Muscle of leg (tissue), 16 donors: ENCODE measurements at places on chromosomes 2 and 18. TPM values are rescaled to one million over a fixed set of nuclear protein-coding genes. Genes with fewer than 3 reads are reported as not detected.

DNA sequence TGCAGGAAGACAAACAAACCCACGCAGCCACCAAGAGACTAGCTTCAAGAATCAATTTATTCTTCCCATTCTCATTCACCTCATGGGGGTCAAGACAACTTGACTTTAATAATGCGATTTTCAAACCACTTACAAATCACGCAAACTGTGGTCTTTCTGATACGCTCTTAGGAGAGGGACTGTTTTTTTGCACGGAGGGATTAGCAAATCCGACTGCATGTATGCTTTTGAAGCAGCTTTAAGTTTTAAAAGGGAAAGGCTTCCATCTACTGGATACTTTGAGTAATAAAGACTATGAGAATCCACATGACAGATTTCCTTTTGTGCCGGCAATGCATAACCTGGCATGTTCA is 322.9 kb upstream of the KCNJ3 start:
- no peaks in the 10 kb centered on the region for H3K27me3 ChIP-seq
- H3K4me1 ChIP-seq, result no peaks in the 10 kb centered on the region
- no peak overlapping the region for H3K27ac ChIP-seq
- no peaks in the 10 kb centered on the region for H3K36me3 ChIP-seq
- H3K4me3 ChIP-seq, result no peak overlapping the region

- no peak for DNase-seq
- no peak overlapping the region for H3K4me3 ChIP-seq
- H3K36me3 ChIP-seq, result no peaks in the 10 kb centered on the region
- H3K27me3 ChIP-seq, result no peaks in the 10 kb centered on the region
- no peak overlapping the region for H3K27ac ChIP-seq
Measured at GRCh38 chr2:132280912-132281311, 119.2 kb upstream of the ANKRD30BL start.

DNA sequence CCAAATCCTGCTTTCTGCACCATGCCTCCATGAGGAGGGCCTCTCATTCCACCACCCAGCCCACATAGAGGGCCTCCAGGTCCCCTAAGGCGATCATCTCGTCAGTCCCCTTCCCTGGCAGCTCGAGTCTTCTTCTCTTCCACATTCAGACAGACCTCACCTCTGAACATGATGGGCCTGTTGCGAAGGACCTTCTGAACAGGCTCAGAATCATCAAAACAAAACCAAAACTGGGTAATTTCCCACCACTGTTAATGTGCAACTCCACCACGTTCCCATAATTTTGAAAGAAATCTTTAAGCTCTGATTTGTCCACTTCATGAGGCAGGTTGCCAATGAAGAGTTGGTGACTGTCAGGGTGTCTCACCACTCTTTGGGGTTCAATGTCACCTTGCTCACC is 20.4 kb downstream of the ZRANB3 start:
- H3K27ac ChIP-seq, result no peak overlapping the region
- DNase-seq, result no peak
- no peaks in the 10 kb centered on the region for H3K4me1 ChIP-seq
- peaks cover 3% of the 10 kb centered on the region for H3K36me3 ChIP-seq
- no peak overlapping the region for H3K4me3 ChIP-seq
- no peaks in the 10 kb centered on the region for H3K27me3 ChIP-seq

DNA sequence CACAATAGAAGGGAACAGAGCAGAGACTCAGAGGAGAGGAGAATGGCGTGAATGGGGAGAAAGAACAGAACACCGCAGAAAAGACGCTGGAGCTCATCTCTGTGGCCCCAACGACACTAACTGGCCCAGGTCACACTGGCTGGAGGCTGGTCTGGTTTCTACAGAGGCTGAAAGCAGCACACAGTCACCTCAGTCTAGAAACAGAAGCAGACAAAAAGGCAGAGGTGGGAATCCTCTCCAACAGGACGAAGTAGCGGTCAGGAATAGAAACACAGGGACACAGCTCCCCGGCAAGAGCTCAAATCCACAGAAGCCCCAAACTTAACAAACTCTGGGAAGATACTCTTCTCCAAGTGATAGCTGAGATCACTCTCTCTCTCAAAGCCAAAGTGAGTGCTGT is 9.2 kb downstream of the SLC66A2 start:
- H3K4me3 ChIP-seq, result no peak overlapping the region
- H3K27ac ChIP-seq, result no peak overlapping the region
- no peak for DNase-seq
- H3K27me3 ChIP-seq, result no peaks in the 10 kb centered on the region
- peaks cover 24% of the 10 kb centered on the region for H3K4me1 ChIP-seq
- peaks cover 50% of the 10 kb centered on the region for H3K36me3 ChIP-seq

Gene NFATC1
- 7.0 TPM for total RNA-seq

DNA sequence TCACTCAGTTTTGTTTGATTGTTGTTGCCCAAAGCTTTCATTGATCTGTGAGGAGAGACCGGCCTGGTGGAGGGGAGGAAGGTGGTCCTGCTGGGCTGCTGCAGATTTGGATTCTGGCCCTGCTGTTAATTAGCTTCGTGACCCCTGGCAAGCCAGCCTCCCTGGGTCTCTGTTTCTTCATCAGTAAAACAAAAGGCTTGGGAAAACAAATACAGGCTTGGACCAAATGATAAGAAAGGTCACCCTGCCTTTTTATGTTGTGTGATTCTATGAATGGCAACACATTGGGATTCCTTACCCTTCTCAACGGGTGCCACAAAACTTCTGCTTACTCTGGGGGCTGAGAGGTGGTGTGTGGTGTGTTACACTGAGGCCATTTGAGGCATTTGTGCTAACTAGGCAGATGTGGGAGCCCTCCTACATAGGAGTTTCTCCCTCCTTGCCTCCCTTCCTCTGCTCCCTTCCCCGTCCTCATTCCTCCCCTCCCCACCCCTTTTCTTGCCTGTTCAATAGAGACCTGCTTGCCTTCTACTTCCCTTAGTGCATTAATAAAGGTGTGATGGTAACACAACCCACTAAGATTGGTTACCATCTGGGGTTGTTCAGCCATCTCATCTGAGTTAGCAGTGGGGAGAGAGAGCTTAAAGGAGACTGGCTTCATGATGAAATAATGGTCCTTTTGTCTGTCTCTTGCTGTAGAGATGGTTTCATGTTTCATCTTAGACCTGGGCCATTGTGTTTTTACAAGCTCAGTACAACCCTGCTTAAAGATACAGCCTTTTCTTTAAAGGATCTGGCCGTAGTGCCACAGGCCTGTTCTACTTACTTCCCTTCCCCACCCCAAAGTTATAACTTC is 96.2 kb downstream of the TANC1 start:
- no peak overlapping the region for H3K4me3 ChIP-seq
- no peak for DNase-seq
- no peak overlapping the region for H3K27ac ChIP-seq
- no peaks in the 10 kb centered on the region for H3K27me3 ChIP-seq
- H3K36me3 ChIP-seq, result no peaks in the 10 kb centered on the region

DNA sequence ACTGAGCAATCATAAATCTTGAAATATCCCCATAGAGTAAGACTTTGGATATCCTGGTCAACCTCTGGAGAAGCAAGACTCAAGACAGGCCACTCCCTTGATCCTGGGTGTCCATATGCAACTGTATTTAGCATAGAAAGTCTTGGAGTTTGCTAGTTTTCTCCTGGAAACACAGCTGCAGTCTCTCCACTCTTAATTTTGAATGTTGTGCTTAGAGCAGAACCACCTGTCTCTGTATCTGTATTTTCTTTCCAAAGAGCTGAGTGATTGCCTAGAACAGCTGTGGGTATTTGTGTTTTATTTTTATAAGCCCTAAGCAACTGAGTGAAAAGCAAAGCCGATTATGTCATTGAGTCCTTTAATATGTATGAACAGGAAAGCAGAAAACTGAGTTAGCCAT is 64.1 kb upstream of the ADAM23 start:
- H3K4me1 ChIP-seq, result peaks cover 22% of the 10 kb centered on the region
- no peaks in the 10 kb centered on the region for H3K27me3 ChIP-seq
- no peak overlapping the region for H3K4me3 ChIP-seq
- H3K36me3 ChIP-seq, result no peaks in the 10 kb centered on the region

DNA sequence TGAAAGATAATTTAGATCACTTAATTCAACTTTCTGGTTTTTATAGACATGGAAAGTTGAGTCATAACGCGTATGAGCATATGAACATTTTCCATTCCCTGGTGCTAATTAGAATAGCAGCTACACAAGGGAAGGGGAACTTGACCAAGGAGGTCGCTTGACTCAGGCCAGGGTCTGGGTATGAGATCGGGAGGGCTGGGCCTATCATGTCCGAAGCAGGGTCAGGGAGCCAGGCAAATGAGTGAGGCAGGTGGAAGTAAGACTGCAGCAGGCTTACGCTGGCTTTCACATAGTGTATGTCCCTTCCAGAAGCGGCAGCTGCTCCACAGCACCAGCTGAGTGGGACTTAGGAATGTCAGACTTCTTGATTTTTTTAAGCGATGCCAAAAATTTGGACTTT is 14.7 kb downstream of the RALB start:
- peak overlapping the region; percentile 47 for H3K27ac ChIP-seq
- H3K4me1 ChIP-seq, result peaks cover 2% of the 10 kb centered on the region
- no peak overlapping the region for H3K4me3 ChIP-seq
- DNase-seq, result peak; percentile 75
- no peaks in the 10 kb centered on the region for H3K36me3 ChIP-seq

Gene COL4A3
- total RNA-seq, result under 0.01 TPM

- H3K4me3 ChIP-seq, result no peak overlapping the region
- no peak for DNase-seq
- H3K27ac ChIP-seq, result no peak overlapping the region
- peaks cover 2% of the 10 kb centered on the region for H3K27me3 ChIP-seq
Measured at GRCh38 chr2:60311524-60311923, 241.9 kb downstream of the BCL11A start.

- peak; percentile 72 for DNase-seq
- peak overlapping the region; percentile 90 for H3K4me3 ChIP-seq
- H3K27me3 ChIP-seq, result no peaks in the 10 kb centered on the region
- peak overlapping the region; percentile 99 for H3K27ac ChIP-seq
- H3K4me1 ChIP-seq, result peaks cover 9% of the 10 kb centered on the region
Measured at GRCh38 chr2:207530160-207531031, 634 bp downstream of the CREB1 start.

Gene RPL31
- 5,883 TPM for total RNA-seq

DNA sequence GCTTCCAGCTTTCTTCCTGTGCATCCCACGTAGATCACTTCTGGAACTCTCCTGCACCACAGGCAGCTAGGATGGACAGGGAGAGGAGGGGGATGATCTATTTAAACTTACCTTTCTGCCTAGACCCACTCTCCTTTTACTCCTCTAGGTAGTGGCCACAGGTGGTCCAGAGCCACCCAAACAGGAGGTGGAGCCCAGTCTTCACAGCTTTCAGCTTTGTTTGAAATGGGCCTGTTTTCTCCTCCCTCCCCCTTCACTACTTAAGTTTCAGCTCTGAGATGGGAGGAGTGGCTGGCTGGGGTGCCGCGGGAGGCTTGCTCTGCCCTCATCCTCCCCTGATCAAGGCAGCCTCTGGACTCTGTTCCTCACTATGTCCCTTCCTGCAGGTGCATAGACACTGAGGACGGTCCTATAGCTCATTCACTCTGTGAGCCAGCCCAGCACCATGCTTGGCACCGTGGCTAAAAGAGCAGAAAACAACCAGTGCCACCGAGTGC is 12.6 kb upstream of the CELF4 start:
- H3K27ac ChIP-seq, result no peak overlapping the region
- no peak overlapping the region for H3K4me3 ChIP-seq
- peaks cover 8% of the 10 kb centered on the region for H3K4me1 ChIP-seq
- H3K36me3 ChIP-seq, result no peaks in the 10 kb centered on the region
- H3K27me3 ChIP-seq, result peaks cover 11% of the 10 kb centered on the region

DNA sequence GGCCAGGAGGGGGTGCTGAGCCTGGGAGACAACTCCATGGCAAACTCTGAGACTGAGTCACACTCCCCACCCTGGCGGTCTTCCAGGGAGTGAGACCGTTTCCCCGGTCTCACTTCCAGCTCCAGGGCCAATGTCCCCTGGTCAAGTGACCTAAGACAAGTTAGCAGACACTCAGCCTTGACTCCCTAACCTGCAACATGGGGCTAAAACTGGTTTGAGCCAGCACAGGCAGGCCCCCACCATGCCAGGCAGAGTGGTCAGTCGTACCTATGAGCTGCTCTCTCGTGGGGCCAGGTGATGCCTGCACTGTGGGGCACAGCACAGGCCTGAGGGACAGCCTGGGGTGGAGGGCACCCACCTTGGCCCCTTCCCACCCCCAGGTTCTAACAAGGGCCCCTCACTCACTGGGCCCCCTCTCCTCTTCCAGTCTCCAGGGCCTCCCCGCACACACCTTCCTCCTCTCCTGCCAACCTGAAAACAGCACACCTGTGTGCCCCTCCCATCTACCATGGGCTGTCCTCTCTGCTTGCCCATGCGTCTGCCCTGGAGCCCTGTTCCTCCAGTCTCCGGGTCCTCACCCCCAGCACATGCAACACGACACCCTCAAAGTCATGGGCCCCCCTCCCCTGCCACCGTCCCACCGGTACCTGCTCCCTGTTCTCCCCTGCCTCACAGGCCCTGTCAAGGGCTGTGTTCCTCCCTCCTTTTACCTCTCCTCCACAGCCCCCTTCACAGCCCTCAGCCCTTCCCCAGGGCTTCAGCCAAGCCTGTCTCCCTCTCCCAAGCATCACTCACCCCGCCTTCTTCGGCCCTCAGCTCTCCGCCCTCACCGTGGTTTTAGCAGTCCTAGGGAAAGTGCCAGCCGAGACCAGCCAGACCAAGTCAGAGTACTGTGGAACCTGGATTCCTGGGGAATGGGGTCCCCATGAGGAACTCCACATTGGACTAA is 1.6 kb downstream of the GPR17 start:
- no peaks in the 10 kb centered on the region for H3K36me3 ChIP-seq
- peaks cover 46% of the 10 kb centered on the region for H3K4me1 ChIP-seq
- no peak overlapping the region for H3K27ac ChIP-seq
- no peak overlapping the region for H3K4me3 ChIP-seq
- H3K27me3 ChIP-seq, result no peaks in the 10 kb centered on the region

Gene CIB4
- not detected for total RNA-seq

Gene IAH1
- total RNA-seq, result 70.3 TPM

DNA sequence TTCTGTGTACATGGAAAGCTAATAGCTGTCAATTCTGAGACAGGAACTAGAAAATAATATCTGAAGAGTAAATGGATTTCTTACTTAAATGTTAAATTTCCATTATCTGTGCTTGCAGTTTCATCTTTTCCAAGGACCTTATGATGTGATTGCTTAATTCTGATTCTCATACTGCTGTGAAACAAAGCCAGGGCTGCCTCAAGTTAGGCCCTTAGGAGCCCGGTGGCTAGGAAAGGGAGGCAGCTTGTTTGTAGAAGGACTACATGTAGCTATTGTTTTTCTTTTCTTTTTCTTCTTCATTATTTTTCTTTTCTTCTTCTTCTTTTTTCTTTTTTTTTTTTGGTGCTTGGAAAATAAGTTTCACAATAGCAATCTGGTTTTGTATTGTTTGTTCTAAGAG is 50.5 kb downstream of the XRCC5 start:
- H3K4me1 ChIP-seq, result no peaks in the 10 kb centered on the region
- DNase-seq, result no peak
- H3K36me3 ChIP-seq, result peaks cover 56% of the 10 kb centered on the region

- H3K4me1 ChIP-seq, result no peaks in the 10 kb centered on the region
- no peak for DNase-seq
- no peak overlapping the region for H3K4me3 ChIP-seq
- no peaks in the 10 kb centered on the region for H3K27me3 ChIP-seq
Measured at GRCh38 chr18:45282101-45282812, 333.0 kb upstream of the SLC14A2 start.

Gene LAMA1
- total RNA-seq, result 6.4 TPM

GRCh38 chr2:169272010-169272409 is 90.3 kb downstream of the LRP2 start:
- no peaks in the 10 kb centered on the region for H3K4me1 ChIP-seq
- H3K36me3 ChIP-seq, result no peaks in the 10 kb centered on the region
